Lower lobe of right lung (tissue), 2 donors: ENCODE measurements at places on chromosomes 13 and 19. TPM values are rescaled to one million over a fixed set of nuclear protein-coding genes. Genes with fewer than 3 reads are reported as not detected.

- peaks cover 9% of the 10 kb centered on the region for H3K4me1 ChIP-seq
- no peak overlapping the region for H3K27ac ChIP-seq
- no peak overlapping the region for H3K4me3 ChIP-seq
- H3K36me3 ChIP-seq = no peaks in the 10 kb centered on the region
These were observed 2.4 kb upstream of the NTN5 start for GRCh38 chr19:48674921-48675824.

GRCh38 chr19:6778386-6778785 lies 5.9 kb downstream of the VAV1 start:
- no peak overlapping the region for H3K4me3 ChIP-seq
- H3K4me1 ChIP-seq = peaks cover 22% of the 10 kb centered on the region
- no peak overlapping the region for H3K27ac ChIP-seq
- no peak for DNase-seq

- no peak for DNase-seq
- no peaks in the 10 kb centered on the region for H3K27me3 ChIP-seq
- no peak overlapping the region for H3K4me3 ChIP-seq
- no peaks in the 10 kb centered on the region for H3K4me1 ChIP-seq
These were observed 143.5 kb downstream of the DCT start for GRCh38 chr13:94335761-94336526.

DNA sequence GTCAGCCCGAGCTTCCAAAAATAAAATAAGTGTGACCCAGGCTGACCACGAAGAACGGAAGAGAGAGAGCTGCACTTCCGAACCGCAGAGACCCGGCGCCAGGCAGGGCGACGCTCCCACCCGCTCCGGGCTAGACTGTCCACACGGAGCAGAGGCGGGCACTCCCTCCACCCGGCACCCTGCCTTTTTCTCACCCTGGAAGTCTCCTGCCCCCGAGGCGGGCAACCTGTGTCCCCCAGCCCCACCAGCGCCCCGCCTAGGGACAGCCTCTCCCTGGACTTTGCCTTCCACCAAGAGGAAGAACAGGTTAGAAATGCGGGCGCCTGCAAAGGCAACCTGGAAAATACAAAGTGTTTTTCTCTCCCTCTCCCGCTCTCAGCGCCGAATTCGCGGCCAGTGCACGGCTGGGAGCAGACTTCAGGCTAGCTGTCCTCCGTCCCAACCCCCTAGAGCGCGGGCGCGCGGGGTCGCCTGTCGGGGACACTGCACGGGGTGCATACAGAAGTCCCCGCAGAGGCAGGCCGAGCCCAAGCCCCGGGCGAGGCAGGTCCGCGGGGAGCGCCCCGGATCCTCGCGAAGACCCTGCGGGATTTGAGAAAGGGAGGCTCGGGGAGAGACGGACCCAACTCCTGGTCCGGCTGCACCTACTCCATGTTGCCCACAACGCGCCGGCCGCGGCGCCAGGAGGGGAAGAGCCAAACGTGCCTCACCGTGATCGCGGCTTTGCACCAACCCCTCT lies 845 bp downstream of the SPRY2 start:
- H3K4me1 ChIP-seq = peaks cover 37% of the 10 kb centered on the region
- H3K27me3 ChIP-seq = no peaks in the 10 kb centered on the region
- peak; percentile 69 for DNase-seq
- H3K4me3 ChIP-seq = peak overlapping the region; percentile 73

Gene ZNF492
- 0.24 TPM for total RNA-seq

- H3K27me3 ChIP-seq = no peaks in the 10 kb centered on the region
- DNase-seq = no peak
- no peaks in the 10 kb centered on the region for H3K4me1 ChIP-seq
- no peaks in the 10 kb centered on the region for H3K36me3 ChIP-seq
- no peak overlapping the region for H3K4me3 ChIP-seq
These were observed 324.6 kb downstream of the KLF12 start for GRCh38 chr13:73809561-73809960.

Gene TMEM145
- not detected for total RNA-seq

Gene ANGPTL4
- 11.0 TPM for total RNA-seq

DNA sequence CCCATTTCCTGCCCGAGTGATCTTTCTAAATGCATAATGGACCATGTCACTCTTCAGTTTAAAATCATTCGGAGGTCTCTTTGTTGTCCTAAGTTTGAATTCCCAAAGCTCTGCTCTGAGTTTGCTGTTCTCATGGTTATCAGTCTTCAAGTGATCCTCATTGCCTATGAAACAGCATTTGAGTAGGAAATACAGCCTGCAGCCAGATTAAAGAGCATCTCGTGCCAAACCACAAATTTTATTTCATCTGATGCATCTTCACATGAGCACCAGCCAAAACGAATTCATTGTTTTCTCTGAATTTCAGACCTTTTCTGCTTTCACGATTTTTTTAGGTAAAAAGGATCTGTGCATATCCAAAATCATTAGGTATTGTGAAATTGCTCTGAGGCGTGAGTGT lies 299.6 kb downstream of the TDRD3 start:
- H3K36me3 ChIP-seq = no peaks in the 10 kb centered on the region
- DNase-seq = no peak
- H3K27me3 ChIP-seq = no peaks in the 10 kb centered on the region
- no peak overlapping the region for H3K4me3 ChIP-seq

Gene MEF2B
- 2.7 TPM for total RNA-seq

DNA sequence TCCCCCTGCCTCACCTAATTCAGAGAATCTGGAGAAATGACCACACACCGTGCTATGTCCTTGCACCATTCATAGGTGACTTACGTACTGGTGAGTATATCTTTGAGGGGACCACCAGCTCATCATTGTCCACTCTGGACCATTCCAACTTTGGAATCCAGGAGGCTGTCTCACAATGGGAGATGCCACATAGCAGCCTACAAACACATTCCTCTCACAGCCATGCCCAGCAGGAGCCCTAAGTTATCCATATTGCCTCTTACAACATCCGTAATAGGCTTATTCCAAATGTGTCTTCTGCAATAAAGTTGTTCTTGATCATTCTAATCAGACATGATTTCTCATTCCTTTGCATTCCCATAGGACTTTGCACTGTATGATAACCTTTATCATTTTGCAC lies 436.7 kb downstream of the EFNB2 start:
- no peaks in the 10 kb centered on the region for H3K36me3 ChIP-seq
- no peak overlapping the region for H3K4me3 ChIP-seq
- no peaks in the 10 kb centered on the region for H3K4me1 ChIP-seq

DNA sequence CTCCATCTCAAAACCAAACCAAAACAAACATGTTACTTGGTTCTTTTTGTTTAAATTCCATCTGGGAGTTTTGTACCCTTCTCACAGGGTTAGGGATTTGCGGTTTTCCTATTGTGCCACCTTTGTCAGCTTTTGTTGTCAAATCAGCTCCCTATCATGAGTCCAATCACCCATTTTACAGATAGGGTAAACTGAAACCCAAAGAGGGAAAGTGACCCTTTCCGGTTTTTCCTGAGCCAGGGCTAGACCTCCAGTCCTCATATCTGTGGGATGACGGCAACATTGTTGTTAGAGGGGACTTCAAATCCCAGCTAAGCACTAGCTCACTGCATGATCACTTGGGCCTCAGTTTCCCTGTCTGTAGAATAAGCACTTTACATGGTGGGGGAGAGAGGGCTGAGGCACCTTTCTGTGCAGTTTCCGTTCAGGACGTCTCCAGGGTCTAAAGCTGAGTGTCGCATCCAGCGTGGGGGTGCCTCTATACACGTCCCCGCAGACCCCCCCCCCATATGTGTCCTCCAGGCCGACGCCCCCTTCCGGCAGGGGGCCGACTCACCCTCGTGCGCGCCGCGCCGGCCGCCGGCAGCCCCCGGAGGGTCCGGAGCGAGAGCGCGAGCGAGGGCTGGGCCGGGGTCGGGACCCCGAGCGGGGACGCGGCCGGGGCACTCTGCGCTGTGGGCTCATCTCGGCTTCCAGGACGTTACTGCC lies 3.9 kb downstream of the CCDC194 start:
- H3K4me1 ChIP-seq = peaks cover 31% of the 10 kb centered on the region
- no peaks in the 10 kb centered on the region for H3K36me3 ChIP-seq
- H3K27ac ChIP-seq = peak overlapping the region; percentile 26
- DNase-seq = no peak
- peak overlapping the region; percentile 50 for H3K4me3 ChIP-seq
- peaks cover 4% of the 10 kb centered on the region for H3K27me3 ChIP-seq

GRCh38 chr13:29924482-29925350 lies 74.3 kb upstream of the UBL3 start:
- no peaks in the 10 kb centered on the region for H3K27me3 ChIP-seq
- peak overlapping the region; percentile 81 for H3K27ac ChIP-seq
- no peaks in the 10 kb centered on the region for H3K36me3 ChIP-seq
- no peak overlapping the region for H3K4me3 ChIP-seq
- no peak for DNase-seq

DNA sequence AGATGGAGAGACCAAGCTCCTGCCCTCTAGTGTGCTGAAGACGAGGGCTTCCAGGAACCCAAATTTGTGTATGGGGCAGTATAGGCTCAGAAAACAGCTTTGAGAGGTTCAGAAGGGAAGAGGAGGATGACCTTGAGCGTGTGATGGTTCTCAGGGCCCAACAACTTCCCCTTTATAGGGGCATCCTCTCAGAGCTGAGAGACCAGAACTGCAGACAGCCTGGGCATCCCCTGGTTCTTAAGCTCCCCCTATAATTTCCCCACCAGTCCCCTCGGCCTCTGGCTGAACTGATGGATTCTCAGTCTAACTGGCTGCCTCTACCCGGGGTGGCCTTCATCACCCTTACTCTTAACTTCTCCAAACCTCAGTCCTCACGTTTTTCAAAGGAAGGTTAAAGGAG lies 167.5 kb downstream of the URI1 start:
- no peak overlapping the region for H3K27ac ChIP-seq
- peaks cover 8% of the 10 kb centered on the region for H3K27me3 ChIP-seq
- no peak overlapping the region for H3K4me3 ChIP-seq
- H3K4me1 ChIP-seq = no peaks in the 10 kb centered on the region
- DNase-seq = no peak

GRCh38 chr13:45917019-45917418 lies 65.5 kb upstream of the SIAH3 start:
- no peak overlapping the region for H3K27ac ChIP-seq
- no peak overlapping the region for H3K4me3 ChIP-seq
- no peak for DNase-seq
- H3K4me1 ChIP-seq = no peaks in the 10 kb centered on the region
- no peaks in the 10 kb centered on the region for H3K27me3 ChIP-seq

- peak; percentile 85 for DNase-seq
- H3K27ac ChIP-seq = peak overlapping the region; percentile 83
- peak overlapping the region; percentile 4 for H3K4me3 ChIP-seq
- no peaks in the 10 kb centered on the region for H3K27me3 ChIP-seq
- H3K36me3 ChIP-seq = peaks cover 18% of the 10 kb centered on the region
These were observed 11.8 kb downstream of the PGLS start for GRCh38 chr19:17522988-17523872.

DNA sequence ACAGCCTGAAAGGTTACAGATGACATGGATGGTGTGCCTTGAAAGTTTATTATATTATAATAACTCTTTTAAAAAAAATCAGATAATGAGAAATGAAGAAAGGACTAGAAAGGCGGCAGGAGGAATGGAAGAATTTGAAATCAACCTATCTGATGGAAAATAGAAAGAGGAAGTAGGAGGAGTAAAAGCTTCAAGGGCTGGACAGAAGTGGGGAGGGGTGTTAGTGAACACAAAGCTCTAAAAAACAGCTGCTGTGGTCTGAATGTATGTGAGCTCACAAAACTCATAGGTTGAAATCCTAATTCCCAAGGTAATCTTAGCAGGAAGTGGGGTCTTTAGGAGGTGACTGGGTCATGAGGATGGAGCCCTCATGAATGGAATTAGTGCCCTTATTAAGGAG lies 19.5 kb downstream of the CCDC70 start:
- no peak overlapping the region for H3K27ac ChIP-seq
- H3K27me3 ChIP-seq = no peaks in the 10 kb centered on the region
- no peak overlapping the region for H3K4me3 ChIP-seq
- no peaks in the 10 kb centered on the region for H3K36me3 ChIP-seq
- no peaks in the 10 kb centered on the region for H3K4me1 ChIP-seq

Gene MBD3L3
- total RNA-seq = not detected

GRCh38 chr13:20570517-20570916 lies 3.6 kb downstream of the IFT88 start:
- H3K27ac ChIP-seq = no peak overlapping the region
- no peaks in the 10 kb centered on the region for H3K27me3 ChIP-seq
- no peak for DNase-seq
- peaks cover 5% of the 10 kb centered on the region for H3K36me3 ChIP-seq

Gene RSPH6A
- 0.21 TPM for total RNA-seq

Gene ZNF136
- total RNA-seq = 14.9 TPM

- peak; percentile 53 for DNase-seq
- no peaks in the 10 kb centered on the region for H3K27me3 ChIP-seq
- H3K27ac ChIP-seq = peak overlapping the region; percentile 76
- H3K4me3 ChIP-seq = peak overlapping the region; percentile 97
These were observed 609 bp downstream of the EPS15L1 start for GRCh38 chr19:16470911-16471811.

- DNase-seq = no peak
- peaks cover 11% of the 10 kb centered on the region for H3K4me1 ChIP-seq
- H3K36me3 ChIP-seq = peaks cover 14% of the 10 kb centered on the region
- H3K27ac ChIP-seq = no peak overlapping the region
- H3K4me3 ChIP-seq = no peak overlapping the region
These were observed 459 bp upstream of the GRIN2D start for GRCh38 chr19:48392860-48393558.

GRCh38 chr19:4369109-4369887 lies 25.9 kb downstream of the MPND start:
- H3K27ac ChIP-seq = peak overlapping the region; percentile 85
- DNase-seq = peak; percentile 84

Gene TYROBP
- 460 TPM for total RNA-seq

DNA sequence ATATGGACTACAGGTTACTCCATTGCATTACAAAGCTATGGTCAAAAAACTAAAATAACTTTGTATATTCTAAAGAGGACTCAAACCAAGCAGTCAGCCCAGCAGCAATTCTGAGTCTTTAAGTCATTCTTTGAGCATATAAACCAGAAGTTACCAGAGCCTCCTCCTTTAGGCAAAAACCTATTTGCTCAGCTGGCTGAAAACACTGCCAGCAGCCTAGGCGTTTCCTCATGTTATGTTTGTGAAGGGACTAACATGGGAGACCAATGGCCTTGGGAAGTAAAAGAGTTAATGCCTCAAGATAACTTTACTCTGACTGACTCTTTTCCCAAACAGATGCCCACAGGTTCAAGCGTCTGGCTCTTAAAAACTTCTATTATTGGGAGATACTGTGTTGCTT lies 45.3 kb downstream of the ZNF626 start:
- H3K4me1 ChIP-seq = no peaks in the 10 kb centered on the region
- H3K27ac ChIP-seq = no peak overlapping the region
- DNase-seq = no peak
- no peaks in the 10 kb centered on the region for H3K27me3 ChIP-seq
- no peak overlapping the region for H3K4me3 ChIP-seq

DNA sequence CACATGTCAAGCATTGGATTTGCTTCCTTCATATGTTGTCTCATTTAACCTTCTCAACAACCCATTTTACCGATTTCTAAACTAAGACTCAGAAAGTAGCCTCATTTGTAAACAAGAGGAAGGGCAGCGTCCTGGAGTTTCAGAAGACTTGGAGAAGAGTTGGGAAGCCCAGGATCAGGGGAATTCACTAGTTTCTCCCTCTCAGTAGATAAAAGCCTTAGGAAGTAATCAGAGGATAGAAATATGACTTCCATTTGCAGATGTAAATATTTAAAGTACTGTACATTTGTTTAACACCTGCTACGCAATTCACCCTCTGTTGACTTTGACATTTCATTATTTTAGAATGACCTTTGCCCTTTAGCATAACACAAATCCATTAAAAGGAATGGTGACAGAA lies 216.4 kb downstream of the DCT start:
- no peak for DNase-seq
- no peaks in the 10 kb centered on the region for H3K4me1 ChIP-seq
- no peaks in the 10 kb centered on the region for H3K36me3 ChIP-seq
- H3K27me3 ChIP-seq = no peaks in the 10 kb centered on the region
- H3K27ac ChIP-seq = no peak overlapping the region

GRCh38 chr13:93344048-93344705 lies 117.6 kb downstream of the GPC6 start:
- no peaks in the 10 kb centered on the region for H3K27me3 ChIP-seq
- DNase-seq = no peak
- H3K27ac ChIP-seq = no peak overlapping the region
- no peak overlapping the region for H3K4me3 ChIP-seq

Gene NLRP7
- total RNA-seq = 0.15 TPM
